ENCODE measurements at places on chromosomes 16 and 17.

DNA sequence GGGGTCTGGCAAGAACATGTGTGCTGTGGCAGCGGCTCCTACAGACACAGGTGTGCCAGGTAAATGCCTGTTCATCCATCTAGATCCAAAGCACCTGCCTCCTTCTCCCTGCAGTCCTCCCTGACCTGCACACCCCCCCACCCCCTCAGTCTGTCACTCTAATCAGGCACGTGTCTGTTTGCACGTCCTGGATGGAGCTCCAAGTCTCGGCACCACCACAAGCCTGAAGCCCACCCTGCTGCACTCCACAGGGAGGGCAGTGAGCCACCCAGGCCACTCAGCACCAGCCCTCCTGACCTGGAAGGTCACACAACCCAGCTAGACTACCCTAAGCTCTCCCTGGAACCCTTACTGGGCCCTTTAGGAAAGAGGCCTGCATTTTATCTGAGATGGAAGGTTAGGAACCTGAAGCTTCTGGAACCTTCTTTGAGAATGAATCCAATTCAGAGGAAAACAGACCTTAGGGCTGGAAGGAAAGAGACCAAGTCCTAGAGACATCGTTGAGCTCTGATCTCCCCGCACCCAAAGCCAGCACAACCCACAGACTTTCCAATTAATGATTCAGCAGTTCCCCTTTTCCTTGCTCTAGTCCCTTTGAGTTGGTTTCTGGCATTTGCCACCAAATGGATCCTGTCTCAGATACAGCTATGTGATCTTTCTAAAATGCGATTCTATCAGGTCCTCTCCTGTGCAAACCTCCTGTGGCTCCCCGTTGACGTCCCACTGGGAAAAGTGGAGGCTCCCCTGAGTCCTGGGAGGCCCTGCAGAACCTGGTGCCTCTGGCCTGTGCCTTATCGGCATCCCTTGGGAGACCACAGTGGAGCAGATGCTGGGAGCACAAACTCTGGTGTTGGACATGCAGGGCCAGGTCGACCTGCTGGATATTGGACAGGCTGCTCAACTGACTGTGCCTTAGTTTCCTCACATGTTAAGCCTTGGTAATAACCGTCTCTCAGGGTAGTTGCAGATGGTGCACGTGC, 67.9 kb downstream of the PRMT7 start:
- no peak for DNase-seq

- no peak for DNase-seq
Measured at GRCh38 chr17:28324267-28324745, 5.3 kb downstream of the TMEM97 start.

DNA sequence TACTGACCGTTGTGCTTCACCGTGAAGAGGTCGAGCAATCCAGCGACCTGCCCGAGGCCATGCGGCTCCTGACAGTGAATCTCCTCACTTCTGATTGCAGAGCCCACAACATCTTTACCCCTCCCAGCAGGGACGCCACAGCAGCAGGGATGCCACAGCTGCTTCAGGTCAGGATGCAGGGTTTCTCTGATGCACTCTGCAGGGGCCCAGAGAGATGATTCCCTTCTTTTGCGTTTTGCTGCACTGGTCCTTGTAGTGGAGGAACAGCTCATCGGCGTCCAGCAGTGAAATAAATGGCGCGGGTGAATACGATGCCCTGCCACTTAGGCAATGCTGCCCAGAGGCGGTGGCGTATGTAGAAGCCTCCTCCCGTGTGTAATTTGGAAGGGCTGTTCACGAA, 5.6 kb downstream of the KIAA0513 start:
- no peak for DNase-seq

GRCh38 chr16:51763072-51763661, 612.1 kb upstream of the SALL1 start:
- DNase-seq: no peak

DNA sequence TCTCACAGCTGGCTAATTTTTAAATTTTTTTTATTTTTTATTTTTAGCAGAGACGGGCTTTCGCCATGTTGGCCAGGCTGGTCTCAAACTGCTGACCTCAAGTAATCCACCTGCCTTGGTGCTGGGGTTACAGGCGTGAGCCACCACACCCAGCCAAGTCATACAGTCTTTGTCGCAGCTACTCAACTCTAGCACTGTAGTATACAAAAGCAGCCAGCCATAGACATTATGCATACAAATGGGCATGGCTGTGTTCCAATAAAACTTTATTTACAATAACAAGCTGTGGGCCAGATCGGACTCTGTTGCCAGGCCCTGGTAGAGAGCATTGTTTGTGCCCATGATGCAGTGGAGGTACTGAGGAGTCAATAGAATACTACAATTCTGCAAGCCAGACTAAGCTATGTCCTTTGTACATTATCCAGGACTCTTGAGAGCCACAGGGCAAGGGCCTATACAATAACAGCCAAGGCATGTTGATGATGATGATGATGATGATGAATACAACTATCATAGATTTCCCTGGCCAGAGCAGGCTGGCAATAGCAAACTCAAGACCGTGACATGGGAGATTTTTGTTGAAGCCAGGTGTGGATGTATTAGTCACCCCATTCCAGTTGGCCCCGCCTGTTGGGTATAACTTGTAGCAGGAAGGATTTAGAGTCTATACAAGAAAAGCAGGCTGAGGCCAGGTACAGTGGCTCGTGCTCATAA, 101.8 kb downstream of the MYH11 start:
- DNase-seq: no peak

DNA sequence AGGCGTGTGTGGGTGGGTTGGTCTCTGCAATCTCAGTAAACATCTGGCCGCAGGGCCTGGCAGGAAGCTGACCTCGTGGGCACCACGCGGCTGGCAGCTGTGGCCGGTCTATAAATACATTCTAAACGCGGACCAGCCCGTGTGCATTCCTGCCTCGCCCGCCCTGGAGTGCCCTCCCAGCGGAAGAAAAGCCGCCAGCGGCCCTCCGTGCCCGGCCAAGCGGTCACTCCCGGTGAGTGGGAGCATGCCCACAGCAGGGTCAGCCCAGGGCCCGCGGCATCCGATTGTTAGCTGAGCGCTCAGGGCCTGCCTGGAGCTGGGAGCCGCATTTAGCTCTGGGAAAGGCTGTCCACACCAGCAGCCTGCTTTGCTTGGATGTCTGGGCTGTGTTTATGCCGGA, 10.3 kb downstream of the ZNF469 start:
- DNase-seq: peak; percentile 34

DNA sequence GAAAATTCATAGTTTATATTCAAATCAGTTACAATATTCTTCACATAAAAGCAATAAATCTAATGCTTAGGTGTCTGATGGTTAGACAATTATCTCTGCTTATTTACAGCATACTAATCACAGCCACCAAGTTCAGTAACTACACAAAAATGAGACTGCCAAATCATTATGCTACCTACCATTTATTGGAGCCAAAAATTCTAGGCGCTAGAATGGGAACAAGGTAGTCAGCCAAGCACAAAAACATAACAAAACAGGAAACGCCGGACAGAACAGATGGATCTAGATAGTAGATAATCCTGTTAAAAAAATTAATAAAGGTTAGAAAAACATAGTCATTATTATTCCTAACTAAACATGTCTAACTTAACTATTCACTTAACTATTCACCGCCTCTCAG, 3.6 kb downstream of the ARL6IP1 start:
- peak; percentile 40 for DNase-seq

GRCh38 chr16:69935740-69936139, 15.4 kb upstream of the CLEC18A start:
- DNase-seq: no peak

DNA sequence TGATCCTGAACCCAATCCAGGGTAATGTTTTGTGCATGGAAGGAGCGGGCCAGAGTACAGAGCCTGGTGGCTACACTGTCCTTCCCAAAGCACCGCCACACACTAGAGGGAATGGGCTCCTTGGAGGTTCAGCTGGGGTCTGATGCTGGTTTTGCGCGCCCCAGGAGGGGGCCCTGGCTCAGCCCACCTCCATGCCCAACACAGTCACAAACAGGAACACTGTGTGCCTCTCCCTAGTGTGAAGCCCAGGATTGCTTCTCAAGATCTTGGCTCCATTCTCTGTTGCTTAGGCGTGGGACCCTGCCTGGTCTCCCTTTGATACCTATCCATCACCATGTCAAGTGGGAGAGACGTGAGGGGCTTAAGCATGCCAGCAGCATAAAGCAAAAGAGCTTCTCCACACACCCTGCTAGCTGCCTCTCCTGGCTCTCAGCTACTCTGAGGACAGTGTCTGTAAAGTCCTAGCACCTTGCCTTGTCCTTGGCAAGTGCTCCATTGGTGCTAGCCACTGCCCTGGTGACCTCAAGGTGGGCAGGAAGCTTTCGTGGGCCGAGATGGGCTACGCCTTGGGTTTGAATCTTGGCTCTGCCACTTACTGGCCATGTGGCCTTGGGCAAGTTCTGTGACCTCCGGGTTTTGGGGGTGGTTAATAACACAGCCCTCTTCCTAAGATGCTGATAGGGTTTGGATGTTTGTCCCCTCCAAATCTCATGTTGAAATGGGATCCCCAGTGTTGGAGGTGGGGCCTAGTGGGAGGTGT, 122.2 kb downstream of the C16orf78 start:
- DNase-seq: no peak

DNA sequence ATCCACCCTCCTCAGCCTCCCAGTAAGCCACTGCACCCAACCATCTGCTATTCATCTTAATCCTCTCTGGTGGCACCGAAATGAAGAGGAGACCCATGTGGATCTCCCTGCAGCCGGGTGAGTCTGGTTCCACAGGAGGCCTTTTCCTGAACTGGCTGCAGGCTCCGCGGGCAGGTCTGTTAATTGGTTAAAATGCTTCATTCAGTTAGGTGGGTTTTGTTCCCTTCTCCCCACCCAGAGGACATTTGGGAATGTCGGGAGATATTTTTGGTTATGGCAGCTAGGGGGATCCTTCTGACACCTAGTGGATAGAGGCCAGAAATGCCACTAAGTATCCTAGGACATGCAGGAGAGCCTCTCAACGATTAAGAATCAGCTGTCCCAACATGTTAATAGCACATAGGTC, 16.7 kb downstream of the C16orf54 start:
- DNase-seq: peak; percentile 43

DNA sequence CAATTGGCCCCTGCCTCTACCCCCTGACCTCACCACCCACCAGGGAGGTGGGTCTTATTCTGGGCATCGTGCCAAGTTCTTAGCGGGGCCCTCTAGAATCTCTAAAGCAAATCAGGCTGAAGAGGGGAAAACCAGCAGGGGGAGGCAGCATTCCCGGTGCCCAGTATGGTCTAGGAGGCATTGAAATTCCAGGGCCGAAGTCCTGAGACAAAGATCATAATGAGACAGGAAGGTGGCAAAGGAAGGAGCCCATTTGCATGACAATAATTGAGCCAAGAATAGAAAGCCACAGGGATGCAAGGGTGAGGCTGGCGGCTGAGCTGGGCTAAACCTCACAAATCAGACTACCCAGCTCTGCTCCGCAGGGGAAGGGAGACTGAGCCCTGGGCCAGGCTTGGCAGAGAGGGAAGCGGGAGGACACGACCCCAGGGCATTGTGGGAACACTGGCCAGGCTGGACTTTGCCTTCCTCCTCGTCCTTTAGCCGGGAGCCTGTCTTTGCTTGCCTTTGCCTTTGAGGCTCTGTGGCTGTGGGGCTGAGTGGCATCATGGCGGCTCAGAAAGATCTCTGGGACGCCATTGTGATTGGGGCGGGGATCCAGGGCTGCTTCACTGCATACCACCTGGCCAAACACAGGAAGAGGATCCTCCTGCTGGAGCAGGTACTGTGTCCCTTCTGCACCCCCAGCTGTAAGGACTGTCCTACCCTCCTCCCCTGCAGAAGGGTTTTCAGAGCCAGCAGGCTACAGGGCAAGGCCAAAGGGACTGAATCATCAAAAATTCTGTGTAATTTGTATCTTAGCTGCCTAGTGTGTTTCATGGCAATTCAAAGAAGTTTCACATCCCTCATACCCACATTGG, at the start of gene PIPOX:
Gene PIPOX (plus strand): TSS at position 463 of the 860 bp plus-strand sequence. CDS start 85 bp downstream, at position 548.
- DNase-seq: peak; percentile 54

- DNase-seq: no peak
Measured at GRCh38 chr17:75003957-75004355, 8.5 kb upstream of the MRPL58 start.

- no peak for DNase-seq
Measured at GRCh38 chr17:31900877-31901276, 631 bp downstream of the UTP6 start.

DNA sequence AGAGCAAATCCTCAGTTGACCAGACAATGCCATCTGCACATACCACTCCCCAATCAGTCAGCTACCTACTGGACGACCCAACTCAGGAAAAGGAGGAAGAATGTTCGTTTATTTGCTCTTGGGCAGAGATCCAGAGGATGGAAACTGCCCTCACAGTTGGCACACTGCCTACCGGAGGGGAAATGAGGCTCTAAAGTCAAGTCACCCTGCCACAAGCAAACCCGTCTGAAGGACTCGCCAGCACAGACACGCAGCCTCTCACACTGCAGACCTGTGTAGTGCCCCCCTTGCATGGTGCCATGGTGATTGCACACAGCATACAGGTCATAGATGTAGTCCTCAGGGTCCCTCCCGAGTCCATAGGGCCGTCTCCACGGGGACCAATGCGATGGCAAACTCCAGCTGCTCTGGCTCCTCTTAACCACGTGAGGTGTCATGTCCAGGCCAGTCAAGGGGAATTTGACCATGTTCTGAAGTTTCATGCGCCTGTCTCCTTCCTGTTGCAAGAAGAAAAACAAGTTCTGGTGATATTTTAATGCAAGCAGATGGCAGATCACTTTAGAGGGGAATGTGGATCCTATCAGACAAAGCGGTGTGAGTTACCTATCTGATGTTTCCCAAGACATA, 69.5 kb downstream of the USP31 start:
- DNase-seq: peak; percentile 91

DNA sequence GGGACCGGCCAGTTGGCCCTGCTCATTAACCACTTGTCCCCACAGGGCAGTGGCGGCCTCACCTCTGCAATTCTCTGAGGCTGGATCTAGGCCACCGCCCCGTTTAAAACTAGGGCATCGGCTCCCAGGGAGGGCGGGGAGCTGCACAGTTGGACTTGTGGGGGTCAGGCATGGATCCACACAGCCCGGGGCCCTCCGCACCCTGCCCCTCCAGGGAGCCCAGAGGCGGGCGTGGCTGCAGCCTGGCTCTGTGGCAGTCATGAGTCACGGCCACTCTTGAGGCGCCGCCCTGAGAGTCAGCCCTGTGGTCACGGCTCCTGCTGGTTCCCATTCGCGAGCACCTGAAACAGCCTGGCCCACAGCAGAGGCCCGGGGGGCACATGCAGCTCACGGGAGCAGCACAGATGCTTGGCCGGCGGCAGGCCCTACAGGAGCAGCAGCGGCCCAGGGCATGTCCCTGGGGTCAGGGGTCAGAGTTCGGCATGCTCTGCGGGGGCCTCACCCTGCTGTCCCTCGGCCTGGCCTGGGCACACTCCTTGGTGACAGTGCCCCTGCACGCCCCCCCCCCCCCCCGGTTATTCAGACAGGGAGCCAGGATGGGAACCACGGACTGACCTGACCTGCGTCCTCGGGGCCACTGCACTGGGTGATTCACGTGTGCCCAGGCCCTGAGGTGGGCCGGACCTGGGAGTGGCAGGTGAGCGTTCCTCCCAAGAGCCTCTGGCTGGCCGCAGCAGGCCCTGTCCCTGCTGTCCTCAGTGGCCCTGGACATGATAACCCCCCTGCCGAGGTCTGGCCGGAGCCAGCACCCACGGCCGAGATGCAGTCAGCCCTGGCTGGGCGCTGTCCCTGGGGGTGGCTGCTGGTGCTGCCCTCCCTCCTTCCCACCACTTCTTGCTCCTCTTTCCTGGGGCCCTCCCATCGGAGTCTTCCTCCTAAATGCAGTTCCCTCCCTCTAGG, 8.2 kb downstream of the CAPN15 start:
- DNase-seq: no peak
